ENCODE measurements at places on chromosomes 5 and 9.

DNA sequence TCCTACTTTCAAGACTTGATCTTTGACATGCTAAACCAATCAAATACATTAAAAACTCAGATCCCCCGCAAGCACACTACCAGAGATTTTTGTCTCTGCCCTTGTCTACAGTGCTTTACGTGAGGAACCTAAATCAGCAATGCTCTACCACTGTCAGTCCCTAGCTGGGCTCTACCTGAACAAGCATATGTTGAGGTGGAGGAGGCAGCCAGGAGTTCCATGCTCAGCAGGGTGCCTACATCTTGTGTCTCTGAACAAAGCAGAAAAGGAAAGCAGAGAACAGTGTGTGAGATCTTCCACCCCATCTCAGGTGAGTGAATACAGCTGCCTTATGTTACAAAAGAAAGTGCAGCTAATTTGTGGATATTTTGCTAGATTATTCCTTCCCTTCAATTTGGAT is 255.0 kb downstream of the NDUFS4 start:
- no peak for DNase-seq

DNA sequence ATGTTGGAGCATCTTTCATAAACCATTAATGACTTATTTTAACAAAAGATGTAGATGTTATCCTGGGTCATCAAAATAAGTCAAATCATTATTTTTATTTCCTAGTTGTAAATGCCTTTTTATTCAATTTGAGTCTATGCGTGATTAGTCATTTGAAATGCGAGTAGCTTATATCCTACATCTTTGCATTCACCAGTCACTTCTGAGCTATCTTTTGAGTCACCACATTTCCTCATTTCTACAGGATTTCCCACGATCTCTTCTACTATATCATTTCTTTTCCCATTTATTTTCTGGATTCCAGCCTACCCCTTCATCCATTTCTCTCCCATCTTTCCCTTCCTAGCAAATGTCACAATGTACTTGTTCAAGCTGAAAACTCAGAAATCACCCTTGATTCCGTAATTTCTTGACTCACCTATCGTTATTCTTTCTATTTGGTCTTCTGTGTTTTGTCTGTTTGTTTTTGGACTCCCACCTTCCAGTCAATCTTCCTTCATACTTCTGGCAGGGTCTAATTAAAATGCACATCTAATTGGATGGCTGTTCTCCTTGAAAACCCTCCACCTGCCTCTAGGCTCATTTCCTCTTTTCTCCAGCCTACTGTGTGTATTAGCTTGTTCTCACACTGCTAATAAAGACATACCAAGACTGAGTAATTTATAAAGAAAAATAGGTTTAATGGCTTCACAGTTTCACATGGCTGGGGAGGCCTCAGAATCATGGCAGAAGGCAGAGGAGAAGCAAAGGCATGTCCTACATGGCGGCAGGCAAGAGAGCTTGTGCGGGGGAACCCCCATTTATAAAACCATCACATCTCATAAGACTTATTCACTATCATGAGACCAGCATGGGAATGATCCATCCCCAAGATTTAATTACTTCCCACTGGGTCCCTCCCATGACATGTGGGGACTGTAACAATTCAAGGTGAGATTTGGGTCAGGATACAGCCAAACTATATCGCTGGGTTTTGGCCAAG is 112.4 kb downstream of the MEF2C start:
- DNase-seq: no peak

- DNase-seq: no peak
These were observed 7.5 kb upstream of the PHYHD1 start for GRCh38 chr9:128913048-128913900.

DNA sequence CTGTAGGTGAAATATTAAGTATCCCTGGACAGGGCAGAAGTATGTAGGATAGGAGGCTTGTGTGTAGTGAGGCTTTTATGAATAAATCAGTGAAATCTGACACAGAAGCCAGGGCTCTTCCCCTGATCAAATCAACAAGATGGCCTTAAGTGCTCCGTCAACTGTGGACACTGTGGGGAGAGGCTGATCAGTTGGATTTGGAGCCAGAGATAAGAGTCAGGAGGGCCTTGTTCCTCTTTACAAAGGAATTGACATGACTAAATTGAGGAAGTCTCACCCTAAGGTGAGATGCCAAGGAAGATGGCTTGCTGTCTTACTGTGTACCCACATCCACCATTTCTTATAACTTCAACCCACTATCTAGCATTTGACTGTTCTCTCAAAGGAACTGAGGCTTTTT is 91.6 kb upstream of the PRRC1 start:
- no peak for DNase-seq

DNA sequence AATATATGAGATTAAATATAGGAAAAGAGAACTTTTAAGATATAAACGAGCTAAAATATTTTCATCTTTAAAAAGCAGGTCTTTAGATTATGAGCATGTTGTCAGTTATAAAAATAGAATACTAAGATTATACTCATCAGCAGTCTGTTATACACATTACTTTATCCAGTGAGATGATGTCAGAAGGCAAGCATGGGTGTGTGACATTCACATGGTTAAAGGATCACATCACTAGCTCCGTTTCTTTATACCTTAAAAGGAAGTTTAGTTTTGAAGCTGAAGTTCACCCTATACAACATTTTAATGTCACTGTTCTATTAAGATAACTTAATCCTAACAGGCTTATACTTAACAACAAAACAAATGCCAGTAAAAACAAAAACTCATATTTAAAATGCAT is 59.6 kb downstream of the RICTOR start:
- no peak for DNase-seq

Data from pulmonary artery endothelial cell (primary cell).